ENCODE measurements at places on chromosomes 11 and 22. TPM values are rescaled to one million over a fixed set of nuclear protein-coding genes. Genes with fewer than 3 reads are reported as not detected.

OR52E6 gene
- not detected for polyA plus RNA-seq

EIF3L gene
- 1,131 TPM for polyA plus RNA-seq

DGAT2 gene
- 4.0 TPM for polyA plus RNA-seq

HBG2 gene
- 2,538 TPM for polyA plus RNA-seq

TP53I11 gene
- polyA plus RNA-seq = 61.8 TPM

KCNJ5 gene
- polyA plus RNA-seq = 5.3 TPM

HBG1 gene
- 5.8 TPM for polyA plus RNA-seq

PNPLA5 gene
- 0.14 TPM for polyA plus RNA-seq

TSGA10IP gene
- polyA plus RNA-seq = not detected

DNA sequence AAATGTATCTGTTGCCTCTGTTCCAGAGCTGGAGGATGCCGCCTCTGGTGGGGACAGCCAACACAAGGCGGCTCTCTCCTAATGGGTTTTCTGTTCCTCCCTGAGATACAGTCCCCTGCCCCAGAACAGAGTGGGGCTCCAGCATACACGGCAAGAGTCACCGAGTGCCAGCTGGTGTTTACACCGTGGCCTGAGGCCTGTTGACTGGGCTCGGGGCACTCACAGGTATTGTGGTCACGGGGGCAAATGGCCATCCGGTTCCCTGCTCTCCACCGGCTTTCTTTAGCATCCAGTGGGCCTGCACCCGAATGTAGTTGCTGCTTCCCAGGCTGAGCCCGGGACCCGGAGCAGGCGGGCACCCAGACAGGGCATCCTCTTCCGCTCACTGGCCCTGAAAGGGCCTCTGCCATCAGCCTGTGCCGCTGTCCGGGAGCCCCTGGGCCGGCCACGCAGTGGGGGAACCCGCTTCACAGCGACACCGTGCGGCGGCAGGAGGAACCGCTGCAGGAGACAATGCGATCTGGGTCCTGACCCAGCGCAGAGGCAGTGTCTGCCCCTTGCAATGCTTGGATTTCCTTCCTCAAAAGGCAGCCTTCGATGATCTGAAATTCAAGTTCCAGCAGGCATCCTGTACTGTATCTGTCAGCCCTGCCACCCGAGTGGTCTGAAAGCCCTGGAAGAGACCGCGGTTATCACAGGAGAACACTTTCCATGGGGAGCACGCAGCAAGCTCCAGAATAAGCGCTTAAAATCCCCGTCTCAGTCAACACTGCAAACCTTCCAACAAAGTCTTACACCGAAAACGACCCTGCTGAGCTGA lies 859 bp upstream of the KRTAP5-5 start:
- DNase-seq = peak; percentile 38

DNA sequence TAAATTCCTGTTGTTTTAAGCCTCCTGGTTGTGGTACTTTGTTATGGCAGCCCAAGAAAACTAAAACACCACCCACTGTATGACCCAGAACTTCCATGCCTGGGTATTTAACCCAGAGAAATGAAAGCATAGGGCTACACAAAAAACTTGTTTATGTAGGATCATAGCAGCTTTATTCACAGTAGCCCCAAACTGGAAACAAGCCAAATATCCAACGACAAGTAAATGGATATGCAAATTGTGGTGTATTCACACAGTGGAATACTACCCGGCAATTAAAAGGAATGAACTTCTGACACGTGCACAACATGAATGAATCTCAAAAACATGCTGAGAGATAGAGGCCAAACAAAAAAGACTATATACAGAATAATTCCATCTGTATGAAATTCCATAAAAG lies 62.2 kb upstream of the NAV2 start:
- DNase-seq = no peak

GRCh38 chr22:21940521-21940920 lies 12.1 kb downstream of the PPM1F start:
- DNase-seq = no peak

- DNase-seq = no peak
Measured at GRCh38 chr11:47175746-47176327, 842 bp downstream of the ARFGAP2 start.

DNA sequence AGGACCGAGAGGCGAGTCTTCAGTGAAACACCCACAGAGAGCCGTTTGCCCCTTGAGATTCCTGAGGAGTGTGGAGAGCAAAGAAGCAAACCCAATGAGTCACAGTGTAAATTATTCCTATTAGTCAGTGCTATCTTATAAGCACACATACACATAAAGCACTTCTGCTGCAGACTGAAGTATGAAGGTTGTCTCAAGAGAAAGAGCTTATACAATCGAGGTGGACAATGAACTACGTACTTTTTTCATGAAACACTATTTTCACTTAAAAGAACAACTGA lies 37.3 kb downstream of the GALNT18 start:
- no peak for DNase-seq

- DNase-seq = no peak
Measured at GRCh38 chr11:16999116-16999515, 15.1 kb downstream of the PLEKHA7 start.

GRCh38 chr11:27524155-27524554 lies 17.6 kb upstream of the LIN7C start:
- no peak for DNase-seq

GRCh38 chr11:6864438-6864837 lies 1.6 kb downstream of the OR10A2 start:
- DNase-seq = no peak

DNA sequence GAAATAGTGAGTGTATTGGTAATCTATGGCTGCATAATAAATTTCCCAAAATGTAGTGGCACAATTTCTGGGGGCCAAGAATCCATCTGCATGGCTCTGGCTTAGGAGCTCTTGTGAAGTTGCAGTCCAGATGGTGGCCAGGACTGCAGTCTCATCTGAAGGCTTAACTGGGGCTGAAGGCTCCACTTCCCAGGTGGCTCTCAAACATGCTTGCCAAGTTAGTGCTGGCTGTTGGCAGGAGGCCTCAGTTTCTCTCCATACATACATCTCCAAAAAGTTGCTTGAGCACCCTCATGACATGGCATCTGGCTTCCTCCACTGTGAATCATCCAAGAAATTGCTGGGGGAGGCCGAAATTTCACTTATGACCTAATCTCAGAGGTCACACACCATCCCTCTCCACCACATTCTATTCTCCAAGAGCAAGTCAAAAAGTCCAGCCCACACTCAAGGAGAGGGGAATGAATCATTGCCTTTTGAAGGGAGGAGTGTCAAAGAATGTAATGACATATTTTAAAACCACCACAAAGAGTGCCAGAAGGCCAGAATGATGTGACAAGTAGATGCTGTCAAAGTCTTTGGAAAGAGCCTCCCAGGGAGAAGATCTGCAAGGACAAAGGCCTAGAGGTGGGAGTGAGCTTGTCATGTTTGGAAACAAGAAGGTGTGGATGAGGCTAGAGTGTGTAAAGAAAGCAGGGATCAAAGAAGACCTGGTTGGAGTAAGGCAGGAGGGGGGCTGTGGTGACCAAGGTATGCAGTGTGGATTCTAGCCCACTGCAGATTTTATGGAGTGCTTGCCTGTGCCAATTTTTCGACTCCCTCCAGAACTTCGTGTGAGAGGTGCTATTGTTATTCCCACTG lies 566.2 kb downstream of the MIAT start:
- no peak for DNase-seq

- DNase-seq = no peak
Measured at GRCh38 chr22:49103314-49104059, 724.2 kb downstream of the BRD1 start.

DNA sequence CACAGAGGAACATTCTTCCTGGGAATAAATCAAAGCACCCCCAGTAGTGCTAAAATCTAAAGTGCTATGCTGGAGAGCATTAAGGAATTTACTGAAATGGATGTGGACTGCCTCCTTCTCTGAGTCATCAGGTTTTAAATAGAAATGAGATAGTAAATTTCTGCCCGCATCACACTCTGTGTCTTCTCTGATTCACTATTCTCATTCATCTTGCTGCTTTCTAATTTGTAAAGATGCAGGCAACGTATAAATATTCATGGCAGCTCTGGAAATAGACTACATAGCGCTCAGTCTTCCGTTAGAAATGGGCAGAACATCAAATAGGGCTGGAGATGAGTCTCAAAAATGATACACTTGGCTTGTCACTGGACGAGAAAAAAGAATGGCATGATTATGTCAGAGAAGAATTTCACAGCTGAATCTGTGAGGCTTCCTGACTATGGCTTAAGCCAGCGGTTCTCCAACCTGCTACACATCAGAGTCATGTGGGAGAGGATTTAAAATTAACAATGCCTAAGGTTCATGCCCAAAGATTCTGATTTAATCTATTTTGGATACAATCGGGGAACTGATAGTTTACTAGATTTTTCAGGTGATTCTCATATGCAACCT lies 178.2 kb downstream of the LRRC4C start:
- DNase-seq = no peak

GRCh38 chr11:78715639-78716311 lies 141.1 kb upstream of the NARS2 start:
- DNase-seq = peak; percentile 32

- no peak for DNase-seq
Measured at GRCh38 chr11:62644220-62644619, 2.2 kb downstream of the GANAB start.

GRCh38 chr11:26929806-26930517 lies 64.0 kb upstream of the FIBIN start:
- DNase-seq = no peak

DNA sequence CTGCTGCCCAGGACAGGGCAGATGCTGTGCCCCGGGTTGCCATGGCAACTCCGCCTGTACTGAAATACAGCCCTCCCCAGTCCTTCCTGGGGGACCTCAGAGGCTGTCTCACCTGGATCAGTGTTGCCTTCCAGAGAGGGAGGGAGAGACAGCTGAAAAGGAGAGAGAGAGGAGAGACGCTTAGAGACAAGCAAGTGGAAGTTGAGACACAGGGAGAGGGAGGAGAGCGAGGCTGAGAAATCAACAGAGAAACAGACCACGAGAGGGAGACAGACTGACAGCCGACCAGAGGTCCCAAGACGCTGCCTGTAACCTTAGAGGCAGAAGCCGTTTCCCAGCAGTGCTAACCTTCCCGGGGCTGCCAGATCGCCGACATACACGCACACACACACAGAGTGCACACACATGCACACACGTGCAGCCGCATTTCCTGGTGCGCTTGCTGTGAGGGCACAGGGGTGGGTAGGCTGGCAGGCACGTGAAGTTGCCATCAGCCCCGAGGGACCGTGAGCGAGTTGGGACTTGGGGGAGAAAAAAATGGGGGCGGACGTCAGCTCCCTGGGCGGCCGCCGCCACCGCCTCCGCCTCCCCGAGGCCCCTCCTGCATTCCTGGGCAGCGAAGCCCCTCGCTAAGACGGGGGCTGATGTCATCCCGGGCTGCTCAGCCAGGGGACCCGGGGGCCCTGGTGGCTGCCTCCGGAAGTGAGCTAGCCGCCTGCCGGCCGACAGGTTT lies 88.6 kb upstream of the CRYBB3 start:
- DNase-seq = peak; percentile 82

GRCh38 chr11:8533332-8533731 lies 60.7 kb downstream of the STK33 start:
- DNase-seq = peak; percentile 4

GRCh38 chr11:111730871-111731591 lies 35.2 kb downstream of the PPP2R1B start:
- DNase-seq = no peak
